ENCODE measurements at places on chromosomes 7 and 10.

DNA sequence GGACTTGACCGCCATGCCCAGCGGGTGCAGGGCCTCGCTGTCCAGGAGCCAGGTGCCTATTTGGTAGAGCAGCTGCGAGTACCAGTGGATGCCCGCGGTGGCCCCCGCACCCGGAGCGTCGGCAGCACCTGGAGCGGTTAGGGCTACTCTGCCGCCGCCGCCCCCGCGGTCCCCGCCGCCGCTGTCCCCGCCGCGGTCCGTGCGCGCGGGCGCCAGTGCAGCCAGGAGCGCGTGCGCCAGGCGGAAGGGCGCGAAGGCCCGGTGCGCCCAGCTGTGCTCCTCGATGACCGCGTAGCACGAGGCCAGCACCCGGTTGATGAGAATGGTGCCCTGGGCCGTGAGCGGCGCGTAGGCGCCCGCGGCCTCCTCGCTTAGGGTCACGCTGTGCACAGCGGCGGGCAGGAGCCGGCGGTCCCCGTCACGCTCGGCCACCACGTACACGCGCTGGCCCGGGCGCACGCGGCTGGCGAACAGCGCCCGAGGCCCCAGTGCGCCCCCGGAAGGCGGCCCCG lies 9.3 kb downstream of the SHH start:
- no peak for DNase-seq

DNA sequence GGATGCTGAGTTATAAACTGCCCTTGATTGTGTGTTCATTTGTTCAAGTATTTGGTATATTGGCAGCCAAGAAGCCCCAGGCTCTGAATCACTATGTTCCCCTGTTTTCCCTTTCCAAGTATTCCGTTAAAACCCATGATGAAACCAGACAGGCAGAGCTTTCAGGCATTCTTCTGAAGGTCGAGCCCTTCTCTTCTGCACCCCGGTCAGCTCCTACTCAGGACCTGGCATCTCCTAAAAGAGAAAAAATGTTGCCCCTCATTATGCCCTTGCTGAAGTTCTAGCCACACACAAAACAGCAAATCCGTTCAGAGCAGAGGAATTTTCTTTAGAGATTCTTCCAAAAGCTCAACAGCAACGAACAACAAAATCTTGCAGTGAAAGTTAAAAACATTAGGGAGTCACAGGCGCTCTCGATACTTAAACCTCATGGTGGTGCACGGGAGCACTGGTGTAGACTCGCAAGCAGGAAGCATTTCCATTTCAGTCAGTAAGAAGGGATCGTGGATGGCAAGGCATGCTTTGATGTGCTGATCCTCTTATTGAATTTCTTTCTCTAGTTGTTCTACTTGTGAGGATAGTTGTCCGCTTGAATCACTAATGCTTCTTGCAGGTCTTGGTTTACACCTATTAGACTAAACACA lies 264.9 kb downstream of the SKIDA1 start:
- DNase-seq = no peak

- DNase-seq = peak; percentile 43
These were observed 604 bp downstream of the MXI1 start for GRCh38 chr10:110207805-110208613.

GRCh38 chr7:129394101-129394500 lies 40.1 kb upstream of the STRIP2 start:
- DNase-seq = no peak

DNA sequence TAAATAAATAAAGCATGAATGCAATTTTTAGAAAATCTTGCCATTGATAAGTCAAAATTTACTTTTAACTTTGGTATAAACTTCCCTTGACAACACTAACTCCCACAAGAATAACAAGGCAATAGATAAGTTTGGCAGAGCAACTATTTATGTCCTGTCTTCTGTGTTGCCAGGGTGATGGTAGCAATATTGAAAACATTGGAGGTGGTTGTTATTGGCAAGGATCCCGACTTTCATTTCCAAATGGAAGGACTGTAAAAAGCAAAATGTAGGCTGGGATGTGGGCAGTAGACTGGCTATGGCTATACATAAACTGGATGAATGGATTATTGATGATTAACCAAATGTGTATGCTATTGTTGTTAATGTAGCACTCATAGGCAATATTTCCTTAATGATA lies 134.9 kb upstream of the CACNA2D1 start:
- DNase-seq = no peak

DNA sequence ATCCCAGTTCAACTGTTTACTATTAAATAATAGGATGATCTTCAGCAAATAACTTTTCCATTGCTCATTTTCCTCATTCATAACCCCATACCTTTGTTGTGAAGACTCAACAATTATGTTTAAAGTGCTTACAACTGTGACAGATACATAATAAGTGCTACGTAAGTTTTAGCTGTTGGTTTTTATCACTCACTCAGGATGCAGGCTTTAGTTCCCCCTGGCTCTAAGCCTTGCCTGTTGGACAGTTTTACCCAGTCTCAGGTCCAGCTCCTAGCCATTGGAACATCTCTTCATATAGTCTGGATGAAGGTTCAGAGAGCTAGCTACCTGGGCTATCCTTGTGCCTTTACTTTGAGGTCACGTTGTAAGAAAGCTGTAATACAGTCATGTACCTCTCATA lies 353.2 kb downstream of the CRPPA start:
- DNase-seq = no peak

GRCh38 chr7:157897681-157898080 lies 560.9 kb downstream of the DNAJB6 start:
- DNase-seq = no peak

GRCh38 chr10:101845893-101846292 lies 2.3 kb upstream of the KCNIP2 start:
- no peak for DNase-seq

DNA sequence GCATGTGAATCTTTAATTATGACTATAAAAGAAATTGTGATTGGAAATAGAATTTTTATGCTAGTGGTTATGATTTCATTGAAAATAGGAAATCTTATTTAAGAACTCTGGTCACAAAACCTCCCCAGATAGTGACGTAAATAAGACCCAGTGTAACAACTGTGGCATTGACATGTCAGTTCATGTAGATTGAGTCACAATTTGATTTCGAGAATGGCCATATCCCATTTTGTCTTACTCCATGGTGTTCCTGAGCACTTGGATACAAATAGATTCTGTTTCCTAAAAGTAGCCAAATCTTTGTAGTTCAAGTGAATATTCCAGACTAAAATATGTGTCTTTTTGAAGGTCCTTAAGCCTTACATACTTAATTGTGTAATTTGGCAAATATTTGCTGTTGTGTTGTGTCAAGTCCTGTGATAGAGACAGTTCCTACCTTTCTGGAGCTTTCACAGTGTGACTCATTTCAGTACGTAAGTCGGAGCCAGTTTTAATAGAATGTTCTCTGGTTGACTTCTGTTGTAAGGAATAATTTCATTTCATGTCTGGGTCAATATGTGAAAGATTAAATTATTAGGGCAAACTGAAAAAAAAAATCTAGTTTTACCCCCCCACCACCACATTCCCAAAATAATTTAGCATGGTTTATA lies 37.1 kb upstream of the TOMM7 start:
- DNase-seq = no peak

GRCh38 chr10:662686-663465 lies 26.6 kb downstream of the DIP2C start:
- no peak for DNase-seq

GRCh38 chr7:44158873-44159631 lies 17.9 kb upstream of the MYL7 start:
- DNase-seq = no peak

- no peak for DNase-seq
These were observed 20.9 kb downstream of the SLC25A16 start for GRCh38 chr10:68506411-68506810.

DNA sequence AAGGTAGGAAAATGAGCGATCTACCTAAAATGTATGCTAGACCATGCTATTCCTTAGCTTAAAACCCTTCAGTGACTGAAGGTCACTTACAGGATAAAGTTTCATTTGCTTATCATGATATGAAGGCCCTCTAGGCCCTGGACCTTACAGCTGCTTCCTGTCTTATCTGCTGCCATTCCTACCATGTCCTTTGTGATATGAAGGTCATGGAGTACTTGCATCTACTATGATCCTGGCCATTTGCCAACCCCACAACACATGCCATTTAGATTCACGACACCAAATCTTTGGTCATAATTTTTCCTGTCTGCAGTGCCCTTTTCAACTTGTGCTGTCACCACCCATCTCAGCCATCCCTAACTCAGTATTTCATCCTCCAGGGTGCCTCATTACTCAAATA lies 181.8 kb upstream of the MDFIC start:
- DNase-seq = no peak

DNA sequence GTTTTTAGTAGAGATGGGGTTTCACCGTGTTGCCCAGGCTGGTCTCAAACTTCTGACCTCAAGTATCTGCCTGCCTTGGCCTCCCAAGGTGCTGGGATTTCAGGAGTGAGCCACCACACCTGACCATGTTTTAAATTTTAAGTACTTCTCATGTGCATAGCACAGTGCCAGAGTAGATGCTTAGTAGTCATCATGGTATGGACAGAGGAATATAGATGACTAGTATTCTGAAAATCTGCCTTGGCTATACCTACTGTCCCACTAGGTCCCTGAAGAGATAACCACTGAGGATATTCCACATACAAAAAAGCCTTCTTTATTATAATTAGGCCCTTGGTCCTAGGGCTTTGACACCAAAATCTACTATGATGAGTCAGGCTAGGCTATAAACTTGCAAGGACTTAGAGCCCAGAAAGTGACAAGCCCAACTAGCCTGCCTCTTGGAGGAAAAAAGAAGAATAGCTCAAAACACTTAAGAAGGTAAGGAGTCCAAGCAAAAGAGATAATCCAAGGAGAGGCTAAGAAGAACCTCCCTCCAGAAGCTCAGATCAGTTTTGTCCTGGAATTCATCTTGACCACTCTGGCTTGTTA lies 34.0 kb downstream of the LUC7L2 start:
- DNase-seq = peak; percentile 10

DNA sequence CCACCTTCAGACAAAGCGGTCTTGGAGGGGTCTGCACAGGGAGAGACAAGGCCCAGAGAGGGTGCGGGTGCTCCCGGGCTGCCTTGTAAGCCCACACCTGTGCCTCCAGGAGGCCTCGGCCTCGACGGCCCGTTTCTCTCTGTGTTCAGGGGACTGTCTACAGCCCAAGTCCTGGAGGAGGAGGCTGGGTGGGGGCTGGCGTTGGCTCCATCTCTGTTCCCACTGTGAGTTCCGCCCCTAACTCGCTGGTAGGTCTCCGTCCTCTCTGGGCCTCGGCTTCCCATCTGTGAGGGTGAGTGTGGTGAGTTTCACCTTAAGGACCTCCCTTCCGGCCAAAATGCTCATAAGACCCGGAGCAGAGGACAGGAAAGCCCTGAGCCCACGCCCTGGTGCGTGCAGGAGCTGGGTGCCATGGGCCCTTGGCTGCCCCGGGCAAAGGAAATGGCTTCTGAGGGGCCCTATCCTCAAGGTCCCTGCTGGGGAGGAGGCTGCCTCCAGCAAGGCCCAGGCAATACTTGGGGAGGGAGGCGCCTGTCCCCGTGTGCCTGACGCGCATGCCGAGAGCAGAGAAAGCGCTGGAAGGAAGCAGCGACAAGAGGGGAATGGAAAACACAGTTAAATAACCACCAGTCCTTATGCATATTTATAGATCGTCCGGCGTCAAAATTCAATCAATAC lies 276.8 kb downstream of the ELFN1 start:
- DNase-seq = no peak

GRCh38 chr10:30192846-30193608 lies 133.6 kb upstream of the JCAD start:
- DNase-seq = no peak

DNA sequence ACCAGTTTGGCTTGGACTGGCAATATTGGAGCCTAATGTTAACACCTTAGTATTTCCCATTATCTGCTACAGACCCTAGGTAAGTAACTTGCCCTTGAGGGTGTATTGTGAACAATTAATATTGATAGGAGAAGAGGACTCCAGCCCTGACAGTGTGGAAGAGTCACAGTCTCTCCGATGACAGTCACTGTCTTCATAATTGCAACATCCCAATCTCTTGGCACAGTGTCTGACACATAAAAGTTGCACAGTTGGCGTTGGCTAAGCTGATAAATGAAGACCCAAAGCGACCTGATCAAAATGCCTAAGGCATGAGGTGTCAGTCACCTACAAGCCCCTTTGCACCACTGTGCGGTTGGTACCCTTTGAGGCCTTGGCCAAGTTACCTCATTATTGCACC lies 154.7 kb upstream of the AOAH start:
- DNase-seq = no peak

DNA sequence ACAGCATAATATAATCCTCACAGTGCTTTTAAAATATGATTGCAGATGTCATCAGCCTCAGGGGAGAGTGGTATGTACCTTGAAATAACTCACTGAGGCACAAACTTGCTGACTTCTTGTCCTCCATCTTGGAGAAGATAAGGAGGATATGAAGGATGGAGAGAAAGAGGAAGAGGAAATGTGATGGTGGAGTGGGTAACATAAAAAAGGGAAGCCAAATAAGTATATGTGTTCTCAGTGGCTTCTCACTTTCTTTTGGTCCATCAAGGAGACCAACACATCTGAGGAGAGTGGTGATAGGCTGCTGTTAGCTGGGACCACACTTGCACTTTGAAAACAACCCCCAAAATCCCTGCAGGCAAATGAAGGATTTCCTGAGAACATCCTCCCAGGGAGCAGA lies 21.6 kb upstream of the ZNF37A start:
- no peak for DNase-seq

- DNase-seq = peak; percentile 3
These were observed 38.1 kb upstream of the GRM8 start for GRCh38 chr7:127290801-127291361.

DNA sequence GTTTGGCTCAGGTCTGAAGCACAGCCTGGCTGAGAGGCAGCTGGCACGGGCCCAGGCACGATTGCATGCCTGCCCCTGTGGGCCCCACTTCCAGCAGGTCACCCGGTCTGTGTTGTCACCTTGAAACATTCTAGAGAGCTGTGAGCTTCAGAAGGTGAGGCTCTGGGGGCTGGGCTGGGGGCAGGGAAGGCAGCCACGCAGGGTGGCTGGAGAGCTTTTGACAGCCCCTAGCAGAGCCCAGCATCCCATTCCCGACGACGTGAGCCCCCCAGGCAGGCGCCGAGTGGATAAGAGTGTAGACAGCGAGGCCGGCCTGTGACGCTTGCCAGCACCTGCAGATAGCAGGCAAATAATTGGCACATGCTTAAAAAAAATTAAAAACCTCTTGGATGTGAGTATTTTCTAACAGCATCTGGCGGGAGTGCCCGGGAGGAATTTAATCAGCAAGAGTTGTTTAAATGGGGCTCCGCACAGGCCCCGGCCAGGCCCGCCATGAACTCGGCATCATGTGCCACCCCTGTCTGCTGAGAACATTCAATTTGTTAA lies 212.0 kb upstream of the TBX20 start:
- DNase-seq = no peak

- peak; percentile 62 for DNase-seq
These were observed 378 bp upstream of the PRKCQ start for GRCh38 chr10:6580279-6581029.

All from EL (cell line).